Vagina (tissue), 2 donors: ENCODE measurements at places on chromosomes 1 and 21.

- no peak for DNase-seq
Measured at GRCh38 chr1:18556364-18556763, 74.3 kb upstream of the PAX7 start.

- no peak for DNase-seq
Measured at GRCh38 chr1:38915352-38915948, 26.2 kb downstream of the RHBDL2 start.

GRCh38 chr1:87665151-87665550 is 336.5 kb downstream of the LMO4 start:
- no peak for DNase-seq

DNA sequence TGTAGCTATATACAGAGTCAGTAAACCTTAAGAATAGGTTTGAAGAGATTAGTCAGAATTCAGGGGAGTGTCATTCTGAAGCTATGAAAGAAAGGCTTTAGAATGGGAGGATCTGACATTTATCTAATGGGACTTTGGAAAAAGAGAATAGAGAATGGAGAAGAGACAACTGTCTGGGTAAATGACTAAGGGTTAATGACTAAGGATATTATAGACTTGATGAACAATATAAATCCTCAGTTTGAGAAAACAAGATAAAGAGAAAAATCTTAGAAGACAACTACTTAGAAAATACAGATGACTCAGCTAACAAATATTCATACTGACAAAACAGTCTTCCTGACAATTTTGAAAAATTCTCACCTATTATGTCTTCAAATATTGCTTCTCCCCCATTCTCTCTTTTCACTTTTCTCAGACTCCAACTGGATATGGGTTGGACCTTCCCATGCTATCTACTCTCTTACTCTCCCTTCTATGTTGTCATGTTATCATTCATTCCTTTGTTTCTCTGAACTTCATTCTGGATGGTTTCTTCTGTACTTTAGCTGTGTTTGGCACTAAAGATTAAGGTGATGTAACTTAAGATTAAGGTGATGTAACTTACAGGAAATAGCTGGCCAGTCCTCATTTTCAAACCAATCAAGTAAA is 20.4 kb downstream of the SLC16A1 start:
- DNase-seq: no peak

DNA sequence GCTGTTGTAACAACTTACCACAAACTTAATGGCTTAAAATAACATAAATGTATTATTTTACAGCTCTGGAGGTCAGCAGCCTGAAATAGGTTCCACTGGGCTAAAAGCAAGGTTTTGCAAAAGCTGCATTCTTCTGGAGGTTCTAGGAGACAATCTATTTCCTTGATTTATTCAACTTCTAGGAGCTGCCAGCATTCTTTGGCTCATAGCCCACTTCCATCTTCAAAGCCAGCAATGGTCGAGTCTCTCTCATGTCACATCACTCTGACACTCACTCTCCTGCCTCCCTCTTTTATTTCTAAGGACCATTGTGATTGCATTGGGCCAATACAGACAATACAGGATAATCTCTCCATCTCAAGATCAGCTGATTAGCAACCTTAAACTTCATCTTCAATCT is 15.1 kb upstream of the FOXJ3 start:
- no peak for DNase-seq

DNA sequence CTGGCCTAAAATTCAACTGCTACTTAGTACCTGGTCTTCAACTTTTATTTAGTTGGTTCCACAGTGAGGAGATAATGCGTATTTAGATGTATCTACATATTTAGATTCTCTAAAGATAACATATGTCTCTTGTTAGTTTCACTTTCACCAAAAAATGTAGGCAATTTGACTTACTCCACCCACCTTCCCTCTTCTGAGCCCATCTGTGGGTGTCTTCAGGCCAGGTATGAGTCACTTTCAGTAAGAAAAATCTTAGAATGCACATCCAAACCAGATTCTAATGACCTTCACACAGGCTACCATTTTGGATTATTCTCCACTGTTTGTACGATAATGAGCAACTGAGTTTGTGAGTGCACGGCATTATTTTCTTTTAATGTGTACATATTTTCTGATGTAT is 501.7 kb downstream of the NEGR1 start:
- DNase-seq: no peak

GRCh38 chr1:163063143-163063542 is 6.0 kb upstream of the RGS4 start:
- DNase-seq: no peak

GRCh38 chr1:238562341-238562740 is 671.6 kb upstream of the ZP4 start:
- no peak for DNase-seq

GRCh38 chr1:118948351-118948750 is 39.8 kb downstream of the TBX15 start:
- DNase-seq: no peak

DNA sequence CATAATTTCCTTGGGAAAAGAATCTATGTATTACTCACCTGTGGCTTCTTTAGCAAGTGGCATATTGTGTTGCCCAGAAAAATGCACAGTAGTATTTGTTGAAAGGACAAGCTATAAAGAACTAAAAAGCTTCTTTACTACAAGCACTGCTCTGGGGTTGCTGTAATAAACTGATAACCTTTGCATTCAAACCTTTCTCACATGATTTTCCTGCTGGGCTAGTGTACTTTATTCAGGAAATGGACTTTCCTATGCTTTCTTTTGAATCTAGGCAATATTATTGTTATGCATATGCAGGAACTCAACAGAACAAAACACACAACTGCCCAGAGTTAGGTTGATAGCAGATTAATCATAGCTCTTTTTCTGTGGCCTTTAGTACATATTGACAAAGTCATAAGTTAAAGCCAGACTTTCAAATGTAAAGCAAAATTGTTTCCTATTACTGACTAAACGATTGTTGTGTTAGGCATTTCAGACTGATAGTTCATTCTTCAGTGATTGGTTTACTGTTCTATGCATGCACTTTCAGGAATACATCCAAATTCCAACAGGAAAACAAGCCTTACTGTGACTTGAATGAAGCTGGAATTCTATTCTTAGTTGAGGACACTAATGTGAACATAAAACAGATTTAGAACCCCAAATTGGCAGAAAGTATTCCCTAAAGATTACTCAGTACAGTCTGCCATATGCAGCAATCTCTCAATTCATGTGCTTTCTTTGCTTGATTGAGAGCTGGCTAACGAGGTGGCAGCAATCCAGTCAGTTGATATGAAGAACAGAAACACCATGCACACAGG is 564.3 kb upstream of the NEGR1 start:
- no peak for DNase-seq

DNA sequence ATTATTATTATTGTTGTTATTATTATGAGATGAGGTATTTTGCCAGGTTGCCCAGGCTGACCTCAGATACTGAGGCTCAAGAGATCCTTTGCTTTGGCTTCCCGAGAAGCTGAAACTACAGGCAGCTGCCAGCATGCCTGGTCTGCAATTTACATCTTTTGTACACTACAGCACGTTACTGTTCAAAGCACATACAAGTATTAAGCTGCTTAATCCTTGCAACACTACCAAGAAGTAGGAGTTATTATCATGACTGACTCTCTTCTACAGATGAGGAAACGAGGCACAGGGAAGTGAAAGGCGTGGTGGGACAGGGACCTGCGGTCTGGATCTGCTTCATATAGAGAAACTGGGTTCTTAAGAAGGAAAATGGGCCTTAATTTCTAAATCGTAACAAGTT is 11.6 kb downstream of the ERG start:
- no peak for DNase-seq

DNA sequence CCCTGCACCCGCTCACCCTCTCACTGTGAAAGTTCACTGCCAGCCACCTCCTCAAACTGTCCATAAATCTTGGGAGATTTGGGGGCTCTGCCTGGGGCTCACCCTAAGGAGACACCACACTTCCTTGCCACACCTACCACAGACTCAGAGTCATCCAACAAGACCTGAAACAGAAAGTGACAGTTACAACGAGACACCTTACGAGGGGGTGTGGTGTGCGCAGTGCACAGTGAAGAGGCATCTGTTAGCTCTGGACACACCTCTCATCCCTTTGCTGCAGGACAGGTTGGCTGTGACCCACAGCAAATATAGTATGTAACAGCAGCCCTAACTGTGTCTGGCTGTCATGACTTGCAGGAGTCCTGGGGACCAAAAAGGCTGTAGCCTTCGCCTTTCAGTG is 190.2 kb downstream of the NR5A2 start:
- no peak for DNase-seq

DNA sequence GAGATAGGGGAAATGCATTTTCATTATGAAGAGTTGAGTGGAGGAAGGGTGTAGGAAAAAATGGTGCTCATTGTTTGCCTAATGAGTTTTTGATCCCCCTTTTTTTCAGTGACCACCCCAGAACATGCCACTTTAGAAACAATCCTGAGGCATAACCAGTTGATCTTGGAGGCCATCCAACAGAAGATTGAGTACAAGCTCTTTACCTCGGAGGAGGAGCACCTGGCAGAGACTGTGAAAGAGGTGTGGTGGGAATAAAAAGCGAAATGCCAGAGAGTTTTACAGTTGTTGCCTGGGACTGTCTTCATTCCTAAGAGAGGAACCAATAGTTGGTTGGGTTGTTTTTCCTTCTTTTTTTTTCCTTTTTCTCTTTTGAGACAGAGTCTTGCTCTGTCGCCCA is 54.3 kb upstream of the EPHA8 start:
- no peak for DNase-seq

- DNase-seq: no peak
Measured at GRCh38 chr1:206680279-206680678, 4.4 kb upstream of the MAPKAPK2 start.

GRCh38 chr1:86701731-86702130 is 2.6 kb upstream of the SH3GLB1 start:
- DNase-seq: no peak

DNA sequence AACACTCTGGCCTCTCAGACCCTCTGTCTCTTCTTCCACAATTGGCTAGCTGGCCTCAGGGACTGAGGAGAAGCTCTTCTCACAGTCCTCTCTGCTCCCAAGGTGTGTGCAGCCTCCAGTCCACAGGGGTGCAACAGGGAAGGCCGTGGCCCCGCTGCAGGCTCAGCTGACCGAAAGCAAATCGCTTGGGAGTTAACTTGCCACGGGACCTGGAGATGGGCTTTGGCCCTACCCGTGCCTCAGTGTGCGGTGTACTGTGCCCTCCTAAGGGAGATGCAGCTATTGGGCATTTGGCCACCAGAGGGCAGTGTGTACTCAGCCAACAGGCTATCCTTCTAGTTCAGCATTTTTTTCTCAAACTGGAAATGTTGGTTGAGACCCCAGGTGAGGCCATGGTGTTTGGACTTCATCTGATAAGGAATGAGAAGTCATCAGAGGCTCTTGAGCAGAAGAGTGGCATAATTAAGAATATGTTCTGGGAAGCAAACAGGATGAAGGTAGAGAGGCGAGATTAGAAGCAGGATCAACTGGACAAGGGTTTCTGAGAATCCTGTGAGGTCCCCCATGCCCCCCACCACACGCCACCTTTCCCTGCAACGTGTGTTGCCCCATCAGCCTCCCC is 42.5 kb upstream of the TMEM125 start:
- DNase-seq: no peak

DNA sequence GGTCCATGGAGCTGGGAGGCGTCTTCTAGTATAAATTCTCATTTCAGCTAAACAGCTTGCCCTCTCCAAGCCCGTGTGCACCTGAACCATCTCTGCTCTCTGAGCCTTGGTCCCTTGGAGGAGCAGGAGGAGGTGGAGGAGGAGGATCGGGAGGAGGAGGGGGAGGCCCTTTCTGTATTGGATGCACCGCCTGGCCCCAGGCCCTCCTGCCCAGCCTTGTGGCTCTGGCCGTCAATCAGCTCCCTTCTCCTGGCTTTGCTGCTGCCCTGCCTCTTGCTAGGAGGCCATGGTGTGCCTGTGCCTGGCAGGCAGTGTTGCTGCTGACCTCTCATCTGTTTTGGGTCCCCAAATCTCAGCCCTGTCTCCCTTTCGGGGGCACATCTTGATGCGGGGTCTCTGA is 9.0 kb downstream of the COL18A1 start:
- DNase-seq: no peak

GRCh38 chr1:9126511-9126910 is 2.4 kb downstream of the GPR157 start:
- no peak for DNase-seq

DNA sequence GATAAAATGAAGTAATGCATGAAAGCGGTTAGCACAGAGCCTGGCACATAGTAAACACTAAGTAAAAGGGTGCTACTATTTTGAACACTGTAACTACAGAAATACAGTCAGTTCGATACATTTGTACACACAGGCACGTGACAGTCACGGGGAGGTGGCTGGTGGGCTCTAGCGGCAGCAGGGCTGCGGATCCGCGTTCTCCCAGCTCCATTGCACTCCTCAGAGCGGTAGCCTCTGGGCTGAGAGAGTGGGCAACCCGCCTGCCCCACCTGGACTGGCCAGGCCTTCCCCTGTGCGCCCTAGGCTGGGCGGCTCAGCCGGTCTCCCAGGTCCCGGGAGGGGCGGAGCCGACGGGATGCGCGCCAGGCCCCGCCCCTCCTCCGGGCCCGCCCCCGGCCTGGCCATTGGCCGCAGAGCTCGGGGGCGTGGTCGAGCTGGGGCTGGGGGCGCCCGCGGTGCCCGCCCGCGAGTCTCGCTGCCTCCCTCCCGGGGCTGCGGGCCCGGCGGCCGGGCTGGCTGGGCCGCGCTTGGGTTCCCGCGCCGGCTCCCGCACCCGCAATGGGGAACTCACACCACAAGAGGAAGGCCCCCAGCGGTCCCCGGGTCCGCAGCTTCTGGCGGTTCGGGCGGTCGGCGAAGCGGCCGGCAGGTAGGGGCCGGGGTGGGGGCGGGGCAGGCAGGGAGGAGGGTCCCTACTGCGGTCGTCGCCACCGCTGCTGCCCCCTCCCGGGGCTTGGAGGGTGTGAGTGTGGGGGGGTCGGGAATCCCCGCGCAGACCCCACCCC is 51.2 kb upstream of the SYNC start:
- no peak for DNase-seq

GRCh38 chr1:202568410-202568809 is 141.8 kb downstream of the SYT2 start:
- no peak for DNase-seq

DNA sequence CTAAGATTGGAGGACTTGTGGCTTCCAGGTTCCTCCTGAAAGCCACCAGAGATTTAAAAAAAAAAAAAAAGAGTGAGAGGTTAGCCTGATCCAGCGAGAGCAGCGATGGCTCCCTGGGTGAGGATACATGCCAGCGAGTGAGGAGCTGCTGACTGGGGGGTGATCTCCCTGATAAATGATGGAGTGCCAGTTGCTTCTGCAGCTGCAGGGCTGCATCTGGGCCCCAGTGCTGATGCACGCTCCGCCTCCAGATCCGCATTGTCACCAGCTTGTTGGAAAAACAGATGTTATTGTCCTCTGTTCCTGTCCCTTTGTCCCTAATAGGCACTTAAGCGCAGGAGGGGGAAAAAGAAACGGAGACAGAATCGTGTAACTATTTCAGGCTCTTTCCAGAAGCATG is 28.6 kb downstream of the UBIAD1 start:
- no peak for DNase-seq

GRCh38 chr1:70930062-70930461 is 117.6 kb downstream of the PTGER3 start:
- no peak for DNase-seq

GRCh38 chr1:99645203-99645602 is 710 bp upstream of the PALMD start:
- no peak for DNase-seq
